ENCODE measurements at places on chromosomes 11 and 22.

DNA sequence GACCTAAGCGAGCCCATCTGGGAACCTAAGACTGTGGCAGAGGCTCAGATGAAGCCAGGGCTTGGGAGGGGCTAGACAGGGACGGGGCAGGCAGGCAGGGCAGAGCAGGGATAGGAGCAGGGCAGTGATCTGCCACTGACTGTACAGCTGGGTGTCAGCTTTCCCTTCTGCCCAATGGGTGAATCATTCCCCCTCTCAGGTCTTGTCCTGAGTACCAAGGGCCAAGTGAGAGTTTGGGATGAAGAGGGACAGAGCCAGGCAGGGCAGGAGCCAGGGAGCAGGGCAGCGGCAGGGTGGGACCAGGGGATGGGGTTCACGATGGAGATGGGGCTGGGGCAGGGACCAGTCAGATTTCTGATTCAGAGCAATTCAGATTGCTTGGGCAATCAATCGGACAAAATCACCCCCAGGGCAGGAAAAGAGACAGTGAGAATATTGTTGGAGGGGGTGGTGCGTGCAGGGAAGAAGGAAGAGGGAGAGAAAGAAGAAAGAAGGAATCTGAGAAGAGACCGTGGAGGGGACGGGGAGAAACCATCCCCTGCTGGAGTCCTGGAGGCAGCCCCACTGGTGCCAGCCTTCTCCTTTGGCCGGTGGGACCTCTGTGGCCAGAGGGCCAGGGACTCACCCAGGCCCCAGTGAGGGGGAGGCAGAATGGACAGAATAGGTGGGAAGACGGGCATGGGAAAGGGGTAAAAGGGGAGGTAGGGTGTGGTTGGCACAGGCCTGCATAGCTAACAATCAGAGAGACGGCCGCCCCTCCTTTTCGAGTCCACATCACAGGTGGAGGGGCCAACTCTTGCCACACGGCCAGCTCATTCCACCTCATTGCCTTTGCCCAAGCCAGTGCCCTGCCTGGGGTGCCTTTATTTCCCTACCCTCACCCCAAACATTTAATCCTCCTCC, 47.2 kb downstream of the CYTH4 start:
- DNase-seq = no peak

- DNase-seq = no peak
Observed at GRCh38 chr11:36703055-36703404, 105.0 kb upstream of the RAG2 start.

- DNase-seq = no peak
Observed at GRCh38 chr22:40603088-40603605, 33.4 kb downstream of the MRTFA start.

GRCh38 chr11:130677486-130678153, 229.2 kb downstream of the ADAMTS15 start:
- no peak for DNase-seq

GRCh38 chr11:117220568-117220967, 11.3 kb downstream of the PCSK7 start:
- no peak for DNase-seq

- DNase-seq = no peak
Observed at GRCh38 chr11:59992425-59992824, 24.6 kb upstream of the OOSP4B start.

- DNase-seq = no peak
Observed at GRCh38 chr11:16356057-16356760, at the start of gene SOX6. Gene SOX6 (minus strand): TSS chr11:16356546. CDS start chr11:16341248, 15,298 bp downstream.

- no peak for DNase-seq
Observed at GRCh38 chr11:71430166-71430565, 18.0 kb downstream of the DHCR7 start.

DNA sequence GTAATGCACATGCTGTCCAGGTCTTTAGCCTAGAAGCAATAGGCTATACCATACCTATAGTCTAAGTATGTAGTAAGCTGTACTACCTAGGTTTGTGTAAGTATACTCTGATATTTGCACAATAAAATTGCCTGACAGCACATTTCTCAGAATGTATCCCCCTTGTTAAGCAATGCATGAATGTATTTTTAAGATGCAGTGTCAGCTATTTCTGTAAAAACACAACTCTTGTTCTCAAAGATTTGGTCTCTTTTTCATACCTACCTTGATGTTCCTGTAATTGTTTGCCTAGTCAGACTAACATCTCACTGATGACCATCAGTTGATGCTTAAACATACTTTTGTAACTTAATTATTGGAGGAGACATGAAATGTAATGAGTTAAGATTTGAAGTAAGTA, 619.9 kb downstream of the CNTN5 start:
- no peak for DNase-seq

DNA sequence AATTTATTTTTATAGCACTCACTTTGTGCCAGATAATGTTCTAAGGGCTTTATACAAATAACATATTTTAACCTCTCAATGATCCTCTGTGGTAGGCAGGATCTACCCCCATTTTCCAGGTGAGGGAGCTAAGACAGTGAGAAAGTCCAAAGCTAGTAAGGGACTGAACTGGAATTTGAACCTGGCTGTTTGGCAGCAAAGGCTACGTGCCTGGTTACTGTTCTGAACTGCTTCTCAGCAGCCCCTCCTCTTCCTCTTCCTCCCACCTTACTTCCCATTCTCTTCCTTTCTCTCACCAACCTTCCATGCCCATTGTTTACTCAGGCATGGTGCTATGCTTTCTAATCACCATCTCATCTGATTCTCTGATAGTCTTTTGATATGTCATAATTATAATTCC, 82.0 kb downstream of the INSC start:
- no peak for DNase-seq

DNA sequence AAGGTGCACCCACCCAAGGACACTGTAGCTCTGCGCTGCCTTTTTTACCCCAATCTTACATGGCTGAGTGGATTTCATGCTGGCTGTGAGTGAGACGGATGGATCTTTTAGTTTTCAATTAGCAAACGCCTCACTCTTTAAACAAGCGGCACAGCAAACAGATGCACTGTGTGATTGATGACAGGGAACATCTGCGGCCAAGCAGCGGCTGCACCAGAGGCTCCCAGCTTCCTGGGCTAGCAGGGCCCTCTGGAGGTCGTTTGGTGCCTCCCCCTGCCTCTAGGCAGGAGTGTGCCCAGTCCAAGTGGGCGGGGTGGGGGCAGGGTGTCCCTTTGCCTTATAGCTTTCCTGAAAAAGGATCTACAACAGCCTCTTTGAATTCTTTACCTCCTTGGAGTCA, 2.1 kb upstream of the DRD2 start:
- DNase-seq = no peak

GRCh38 chr22:30265131-30265720, 1.4 kb downstream of the OSM start:
- no peak for DNase-seq

- DNase-seq = no peak
Observed at GRCh38 chr22:40202225-40202944, 24.7 kb downstream of the TNRC6B start.

DNA sequence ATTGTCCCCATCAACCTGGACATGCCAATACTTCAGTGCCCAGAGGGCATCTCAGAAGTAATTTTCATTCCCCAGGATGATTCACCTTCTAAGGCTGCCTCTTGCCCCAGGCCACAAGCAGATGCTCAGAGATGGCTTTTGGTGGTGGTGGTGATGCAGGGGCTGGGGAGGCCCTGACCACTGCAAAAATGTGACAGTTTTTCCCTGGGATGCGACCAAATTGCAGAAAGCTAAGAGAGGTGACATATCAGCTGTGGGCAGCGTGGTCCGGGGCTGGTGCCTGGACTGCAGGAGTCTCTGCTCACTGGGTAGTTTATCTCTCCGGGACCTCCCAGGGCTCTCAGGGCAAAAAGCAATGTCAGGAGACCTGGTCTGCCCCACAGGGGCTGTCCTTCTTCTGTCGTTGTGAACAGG, 39.7 kb upstream of the ACCSL start:
- DNase-seq = no peak

GRCh38 chr11:61974766-61975631, 7.6 kb upstream of the FTH1 start:
- no peak for DNase-seq

GRCh38 chr22:29203488-29204454, 1.9 kb upstream of the EMID1 start:
- DNase-seq = no peak

DNA sequence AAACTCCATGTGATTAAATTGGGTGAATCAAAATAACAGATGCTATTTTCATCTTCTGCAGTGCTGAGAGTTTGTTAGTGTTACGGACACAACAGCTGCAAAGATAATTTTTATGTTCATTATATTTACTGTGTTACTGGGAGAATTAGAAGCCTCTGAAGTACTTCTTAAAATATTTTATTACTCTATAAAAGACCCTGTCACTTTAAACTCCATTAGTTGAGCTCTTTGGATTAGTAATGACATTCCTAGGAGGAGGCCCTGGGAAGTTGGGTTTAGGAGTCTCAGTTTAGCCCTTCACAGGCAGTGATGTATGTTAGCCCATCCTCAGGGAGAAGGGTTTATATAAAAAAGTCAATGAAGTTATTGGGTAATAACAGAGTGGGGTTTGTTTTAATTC, 596.7 kb downstream of the JRKL start:
- DNase-seq = no peak

GRCh38 chr11:77065878-77066228, 918 bp upstream of the CAPN5 start:
- DNase-seq = no peak

DNA sequence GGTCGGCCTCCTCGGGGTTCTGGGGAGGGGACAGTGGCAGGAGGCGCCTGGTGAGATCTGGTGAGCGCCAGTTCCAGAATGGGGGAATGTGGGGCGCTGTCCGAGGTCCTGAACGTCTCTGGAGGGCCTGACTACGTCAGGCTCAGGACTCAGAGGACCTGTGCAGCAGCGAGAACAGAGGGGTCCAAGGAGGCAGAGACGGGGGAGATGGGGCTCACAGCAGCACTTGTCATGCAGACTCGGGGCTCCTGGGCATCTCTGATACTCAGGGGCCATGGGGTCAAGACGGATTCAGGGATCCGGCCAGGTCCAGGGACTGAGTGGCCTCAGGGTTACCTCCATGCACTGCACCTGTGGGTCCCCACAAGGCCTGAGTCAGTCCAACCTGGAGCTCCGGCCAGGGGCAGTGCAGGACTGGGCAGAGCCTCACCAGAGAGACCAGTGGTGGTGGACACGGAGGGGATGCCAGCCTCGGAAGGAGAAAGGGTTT, 92.2 kb downstream of the BRD1 start:
- no peak for DNase-seq

GRCh38 chr11:115636753-115637527, 132.7 kb upstream of the CADM1 start:
- DNase-seq = no peak

- DNase-seq = no peak
Observed at GRCh38 chr11:111456859-111457730, 55.1 kb downstream of the BTG4 start.

DNA sequence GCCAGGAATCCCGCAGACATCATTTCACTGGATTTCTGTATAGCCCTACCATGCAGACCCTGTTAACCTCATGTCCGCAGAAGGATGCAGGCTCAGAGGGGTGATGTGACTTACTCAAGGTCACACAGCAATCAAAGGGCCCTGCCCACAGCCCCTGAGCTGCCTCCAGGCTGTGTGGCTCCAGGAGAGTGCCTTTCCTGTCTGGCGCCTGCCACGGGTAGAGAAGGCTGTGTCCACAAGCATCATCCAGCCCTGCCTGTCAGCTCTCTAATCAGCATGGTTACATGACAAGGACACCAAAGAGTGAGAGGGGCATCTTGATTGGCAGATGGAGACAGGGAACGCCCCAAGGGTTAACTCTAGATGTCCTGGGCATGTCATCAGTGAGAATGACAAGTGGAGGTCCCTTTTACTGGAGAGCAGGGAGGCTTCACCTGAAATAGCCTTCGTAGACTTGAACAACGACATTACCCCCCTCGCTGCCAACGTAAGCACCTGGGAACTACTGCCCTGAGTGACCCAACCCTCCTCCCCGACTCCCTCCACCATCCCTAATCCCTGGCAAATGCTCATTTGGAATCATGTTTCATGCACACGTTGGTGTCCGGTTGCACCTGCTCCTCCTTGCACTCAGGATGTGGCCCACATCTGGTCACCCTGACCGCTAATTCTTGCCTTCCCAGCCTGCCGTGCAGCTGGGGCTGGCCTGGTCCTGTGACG, 6.9 kb downstream of the FGF19 start:
- no peak for DNase-seq

DNA sequence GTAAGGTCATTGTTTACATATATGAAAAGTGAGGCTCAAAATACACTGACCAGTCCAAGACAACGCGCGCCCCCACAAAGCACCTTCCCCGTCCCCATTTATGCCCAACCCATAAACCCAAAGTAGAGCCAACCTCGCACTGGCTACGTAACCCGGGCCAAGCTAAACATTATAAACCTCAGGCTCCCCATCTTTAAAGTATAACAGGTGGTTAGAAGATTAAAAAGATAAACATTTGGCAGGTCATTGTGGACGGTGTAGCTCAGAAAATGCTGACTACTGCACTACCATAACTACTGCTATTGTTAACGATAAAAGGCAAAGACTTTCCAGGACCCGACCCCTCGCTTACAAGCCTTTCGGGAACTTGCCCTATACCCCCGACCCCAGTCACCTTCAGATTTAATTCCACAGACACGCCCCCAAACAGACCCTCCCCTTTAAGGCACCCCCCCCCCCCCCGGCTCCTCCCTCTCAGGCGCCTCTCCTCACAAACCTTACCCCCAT, 470 bp downstream of the NUMA1 start:
- DNase-seq = no peak

GRCh38 chr11:7612056-7612660, 61.1 kb downstream of the CYB5R2 start:
- no peak for DNase-seq

- no peak for DNase-seq
Observed at GRCh38 chr22:39594411-39594810, 23.9 kb downstream of the CACNA1I start.

DNA sequence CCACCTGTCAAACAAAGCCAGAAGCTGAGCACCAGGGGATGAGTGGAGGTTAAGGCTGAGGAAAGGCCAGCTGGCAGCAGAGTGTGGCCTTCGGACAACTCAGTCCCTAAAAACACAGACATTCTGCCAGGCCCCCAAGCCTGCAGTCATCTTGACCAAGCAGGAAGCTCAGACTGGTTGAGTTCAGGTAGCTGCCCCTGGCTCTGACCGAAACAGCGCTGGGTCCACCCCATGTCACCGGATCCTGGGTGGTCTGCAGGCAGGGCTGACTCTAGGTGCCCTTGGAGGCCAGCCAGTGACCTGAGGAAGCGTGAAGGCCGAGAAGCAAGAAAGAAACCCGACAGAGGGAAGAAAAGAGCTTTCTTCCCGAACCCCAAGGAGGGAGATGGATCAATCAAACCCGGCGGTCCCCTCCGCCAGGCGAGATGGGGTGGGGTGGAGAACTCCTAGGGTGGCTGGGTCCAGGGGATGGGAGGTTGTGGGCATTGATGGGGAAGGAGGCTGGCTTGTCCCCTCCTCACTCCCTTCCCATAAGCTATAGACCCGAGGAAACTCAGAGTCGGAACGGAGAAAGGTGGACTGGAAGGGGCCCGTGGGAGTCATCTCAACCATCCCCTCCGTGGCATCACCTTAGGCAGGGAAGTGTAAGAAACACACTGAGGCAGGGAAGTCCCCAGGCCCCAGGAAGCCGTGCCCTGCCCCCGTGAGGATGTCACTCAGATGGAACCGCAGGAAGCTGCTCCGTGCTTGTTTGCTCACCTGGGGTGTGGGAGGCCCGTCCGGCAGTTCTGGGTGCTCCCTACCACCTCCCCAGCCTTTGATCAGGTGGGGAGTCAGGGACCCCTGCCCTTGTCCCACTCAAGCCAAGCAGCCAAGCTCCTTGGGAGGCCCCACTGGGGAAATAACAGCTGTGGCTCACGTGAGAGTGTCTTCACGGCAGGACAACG, 11.7 kb downstream of the CXCR5 start:
- DNase-seq = peak; percentile 59

- DNase-seq = no peak
Observed at GRCh38 chr11:125165111-125165842, 726 bp downstream of the PKNOX2 start.

- DNase-seq = no peak
Observed at GRCh38 chr22:48577014-48577690, 1250.5 kb downstream of the BRD1 start.
